ENCODE measurements at places on chromosomes 3 and 15. TPM values are rescaled to one million over a fixed set of nuclear protein-coding genes. Genes with fewer than 3 reads are reported as not detected.
A peak's percentile ranks its signal among the peaks of the same experiment; 100 is the strongest.

DNA sequence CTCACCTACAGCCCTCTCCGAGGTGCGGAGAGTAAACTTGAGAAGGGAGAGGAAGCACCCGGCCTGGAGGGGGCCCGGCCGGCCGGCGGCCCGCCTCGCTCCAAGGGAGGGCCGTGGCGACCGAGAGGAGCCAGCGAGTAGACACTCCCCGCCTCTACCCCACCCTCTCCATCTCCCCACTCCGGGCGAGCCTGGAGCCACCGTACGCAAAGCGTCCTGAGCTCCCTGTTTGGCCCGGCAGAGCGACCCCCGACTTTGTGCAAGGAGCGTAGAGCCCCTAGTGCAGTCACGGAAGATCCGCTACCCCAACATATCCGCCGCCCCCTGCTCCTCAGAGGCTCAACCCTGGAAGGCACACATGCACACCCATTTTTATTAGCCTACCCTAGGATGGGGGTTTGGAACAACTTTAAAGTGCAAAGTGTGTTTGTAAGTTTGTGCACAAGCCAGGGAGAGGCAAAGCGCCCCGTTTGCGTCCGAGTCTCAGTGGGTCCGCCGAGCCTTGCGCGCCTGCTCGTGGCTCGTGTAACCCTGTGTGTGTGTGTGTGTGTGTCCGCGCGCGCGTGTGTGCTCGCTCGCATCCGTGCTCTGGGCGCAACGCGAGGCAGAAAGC is 508 bp upstream of the SMAD6 start:
- peak; percentile 35 for ATAC-seq

- ATAC-seq: no peak
Observed at GRCh38 chr15:66675446-66675845, 26.6 kb upstream of the SMAD6 start.

GRCh38 chr3:72571052-72571451 is 277.2 kb downstream of the SHQ1 start:
- no peak for ATAC-seq

GRCh38 chr3:146110161-146110560 is 50.8 kb downstream of the PLOD2 start:
- no peak for ATAC-seq

DNA sequence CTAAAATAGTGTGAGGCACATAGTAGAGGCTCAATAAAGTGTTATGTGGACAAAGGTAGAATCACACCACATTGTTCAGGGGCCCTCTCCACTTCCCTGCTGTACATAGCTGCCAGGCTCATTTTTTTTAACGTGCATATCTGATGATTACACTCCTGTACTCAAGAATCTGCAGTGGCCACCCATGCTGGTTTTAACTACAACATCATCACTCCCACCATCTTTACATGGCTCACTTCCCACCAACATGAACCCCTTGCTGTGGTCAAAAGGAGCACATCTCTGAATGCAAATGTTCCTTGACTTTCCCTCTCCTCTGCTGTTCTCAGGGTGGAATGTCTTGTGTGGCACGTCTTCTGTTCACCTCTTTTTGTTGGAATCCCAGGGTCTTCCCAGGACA is 76.7 kb downstream of the FEM1B start:
- no peak for ATAC-seq

DNA sequence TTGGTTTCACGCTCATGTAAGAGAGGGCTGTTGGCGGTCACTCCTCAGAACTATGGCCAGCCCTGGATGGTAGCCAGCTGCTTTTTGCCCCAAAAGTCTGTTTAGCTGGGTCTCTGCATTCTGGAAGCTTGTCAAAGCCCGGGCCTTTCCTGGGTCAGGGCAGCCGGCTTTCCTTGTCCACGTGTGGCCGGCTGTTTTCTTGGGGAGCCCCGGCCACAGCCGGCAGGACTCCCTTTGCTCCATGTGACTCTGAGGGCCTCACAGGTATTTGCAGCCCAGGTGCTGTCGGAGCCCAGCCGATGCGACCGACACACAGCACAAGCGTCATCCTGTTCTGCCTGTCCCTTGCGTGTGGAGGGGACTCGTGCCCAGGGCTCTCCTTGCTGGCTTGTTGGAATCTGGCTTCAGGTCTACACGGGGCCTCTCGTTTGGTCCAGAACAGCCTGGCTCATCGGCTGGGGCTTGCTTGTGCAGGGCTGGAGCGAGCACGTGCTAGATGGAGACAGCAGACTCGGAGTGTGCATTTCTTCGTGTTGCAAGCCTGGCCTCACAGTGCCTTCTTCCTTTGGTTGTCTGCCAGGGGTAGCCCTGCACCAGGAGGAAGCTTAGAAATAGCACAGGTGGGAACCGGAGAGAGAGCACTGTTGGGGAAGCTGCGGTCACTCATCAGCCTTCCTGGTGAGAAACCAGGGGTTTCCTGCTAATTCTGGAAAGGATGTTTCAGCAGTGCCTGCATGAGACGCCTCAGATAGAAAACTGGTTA is 51.5 kb downstream of the PGPEP1L start:
- no peak for ATAC-seq

- no peak for ATAC-seq
Observed at GRCh38 chr3:46934498-46935167, 41.9 kb downstream of the CCDC12 start.

DNA sequence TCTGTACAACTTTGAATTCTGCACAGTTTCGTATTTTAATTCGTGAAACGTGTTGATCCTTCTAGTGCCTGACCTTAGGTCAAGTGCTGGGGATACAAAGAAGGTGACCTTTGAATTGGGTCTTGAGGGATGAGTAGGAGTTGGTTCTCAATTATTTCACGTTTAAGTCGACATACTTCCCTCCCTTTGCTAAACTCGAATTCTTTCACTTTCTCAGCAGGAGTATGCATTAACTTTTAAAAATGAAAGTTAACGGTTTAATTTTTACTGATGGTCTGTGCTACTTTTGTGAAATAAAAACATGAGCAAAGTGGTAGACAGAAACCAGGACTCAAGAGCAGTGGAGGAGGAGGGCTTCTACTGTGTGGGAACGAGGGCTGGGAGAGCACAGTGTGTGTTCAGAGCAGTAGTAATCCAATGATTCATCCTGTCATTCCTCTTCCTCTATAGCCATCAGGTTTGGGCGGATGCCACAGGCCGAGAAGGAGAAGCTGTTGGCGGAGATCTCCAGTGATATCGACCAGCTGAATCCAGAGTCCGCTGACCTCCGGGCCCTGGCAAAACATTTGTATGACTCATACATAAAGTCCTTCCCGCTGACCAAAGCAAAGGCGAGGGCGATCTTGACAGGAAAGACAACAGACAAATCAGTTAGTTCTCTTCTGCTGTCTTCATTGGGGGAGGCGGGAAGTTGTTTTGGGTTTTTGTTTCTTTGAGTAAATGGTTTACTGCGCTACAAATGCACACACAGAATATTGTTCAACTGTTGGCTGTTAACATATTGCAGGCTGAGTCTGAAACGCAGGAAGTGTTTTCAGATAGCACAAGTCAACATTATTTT is 78.6 kb upstream of the TSEN2 start:
- ATAC-seq: peak; percentile 85

DNA sequence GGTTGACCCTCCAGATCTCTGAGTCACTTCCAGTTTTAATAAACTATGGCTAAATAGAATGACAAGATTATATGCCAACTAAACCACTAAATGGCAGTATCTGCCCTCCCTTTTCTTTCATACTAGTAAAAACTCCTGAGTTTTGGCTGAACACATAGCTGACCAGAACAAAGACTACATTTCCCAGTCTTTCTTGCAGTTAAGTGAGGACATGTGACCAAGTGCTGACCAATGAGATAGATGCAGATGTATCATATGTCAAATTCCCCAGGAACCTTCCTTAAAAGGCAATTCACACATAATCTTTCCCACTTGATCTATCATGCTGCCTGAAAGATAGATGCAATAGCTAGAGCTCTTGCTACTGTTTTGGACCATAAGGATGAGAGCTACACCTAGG is 191.3 kb downstream of the SHOX2 start:
- ATAC-seq: no peak

DNA sequence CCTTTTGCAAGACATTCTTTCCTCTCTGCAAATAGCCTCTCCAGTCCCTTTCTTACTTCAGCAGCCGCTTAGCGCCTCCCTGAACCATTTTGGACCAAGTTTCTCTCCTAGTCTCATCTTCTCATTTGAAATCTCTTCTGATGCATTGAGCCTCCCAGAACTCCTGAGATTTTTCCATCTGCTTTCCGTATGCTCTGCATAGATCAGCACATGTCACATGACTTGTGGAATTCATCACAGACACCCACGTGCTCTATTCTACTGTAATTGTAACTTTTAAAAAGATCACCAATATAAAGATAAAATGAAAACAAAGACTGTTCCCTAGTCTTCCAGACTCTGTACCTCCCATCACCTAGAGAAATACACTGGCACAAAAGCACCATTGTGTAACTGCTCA is 100.7 kb downstream of the GADL1 start:
- ATAC-seq: no peak

- no peak for ATAC-seq
Observed at GRCh38 chr3:24714436-24714835, 219.8 kb upstream of the THRB start.

- ATAC-seq: no peak
Observed at GRCh38 chr3:168475704-168476103, 380.0 kb upstream of the GOLIM4 start.

- ATAC-seq: no peak
Observed at GRCh38 chr3:40841131-40841530, 316.4 kb downstream of the ZNF621 start.

GRCh38 chr15:39431376-39431775 is 149.5 kb upstream of the THBS1 start:
- no peak for ATAC-seq

GRCh38 chr15:60184579-60184978 is 180.5 kb downstream of the FOXB1 start:
- no peak for ATAC-seq

DNA sequence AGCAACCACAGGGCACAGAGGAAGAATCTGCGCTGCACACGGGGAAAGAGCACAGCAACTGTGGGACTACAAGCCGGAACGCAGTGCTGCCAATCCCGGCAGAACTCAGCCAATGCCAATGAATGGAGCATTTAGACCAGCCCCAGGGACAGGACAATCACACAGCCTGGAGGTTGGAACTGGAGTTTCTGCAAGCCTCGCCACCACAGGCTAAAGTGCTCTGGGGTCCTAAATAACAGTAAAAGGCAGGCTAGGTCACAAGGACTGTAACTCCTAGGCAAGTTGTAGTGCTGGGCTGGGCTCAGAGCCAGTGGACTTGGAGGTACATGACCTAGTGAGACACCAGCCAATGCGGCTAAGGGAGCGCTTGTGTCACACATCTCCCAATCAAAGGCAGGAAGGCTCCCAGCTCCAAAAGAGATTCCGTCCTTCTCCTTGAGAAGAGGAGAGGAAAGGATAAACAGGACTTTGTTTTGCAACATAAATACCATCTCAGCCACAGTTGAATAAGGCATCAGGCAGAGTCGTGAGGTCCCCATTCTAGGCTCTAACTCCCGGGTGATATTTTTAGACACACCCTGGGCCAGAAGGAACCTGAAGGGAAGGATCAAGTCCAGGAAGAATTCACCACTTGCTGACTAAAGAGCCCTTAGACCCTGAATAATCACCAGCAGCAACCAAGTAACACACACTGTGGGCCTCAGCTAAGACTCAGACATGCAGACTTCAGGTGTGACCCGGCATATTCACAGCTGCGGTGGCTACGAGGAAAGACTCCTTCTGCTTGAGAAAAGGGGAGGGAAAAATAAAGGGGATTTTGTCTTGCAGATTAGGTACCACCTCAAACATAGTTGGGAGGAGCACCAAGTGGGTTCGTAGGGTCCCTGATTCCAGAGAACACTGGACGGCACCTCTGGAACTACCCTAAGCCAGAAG is 85.5 kb upstream of the XXYLT1 start:
- no peak for ATAC-seq

- ATAC-seq: no peak
Observed at GRCh38 chr3:69020424-69020823, 6.9 kb upstream of the EOGT start.

DNA sequence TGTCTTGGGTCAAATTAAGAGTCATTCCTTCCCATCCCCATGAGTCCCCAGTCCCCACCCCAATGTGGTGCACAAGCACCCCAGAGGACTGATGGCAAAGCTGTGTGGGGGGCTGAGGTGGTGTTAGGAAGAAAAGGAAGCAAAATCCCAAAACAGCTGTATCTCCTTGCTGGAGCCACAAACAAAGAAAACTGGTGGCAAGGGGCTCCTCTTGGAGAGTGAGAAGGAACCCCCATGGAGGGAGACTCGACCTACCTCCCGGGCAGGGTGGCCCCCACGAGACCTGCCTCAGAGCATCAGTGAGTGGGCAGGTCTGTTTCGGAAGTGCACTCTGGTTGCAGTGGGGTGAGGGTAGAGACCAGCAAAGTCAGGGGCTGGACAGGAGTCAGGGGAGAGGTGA is 29.2 kb downstream of the PRR23E start:
- no peak for ATAC-seq

- ATAC-seq: no peak
Observed at GRCh38 chr3:120650311-120650710, 31.7 kb downstream of the HGD start.

DNA sequence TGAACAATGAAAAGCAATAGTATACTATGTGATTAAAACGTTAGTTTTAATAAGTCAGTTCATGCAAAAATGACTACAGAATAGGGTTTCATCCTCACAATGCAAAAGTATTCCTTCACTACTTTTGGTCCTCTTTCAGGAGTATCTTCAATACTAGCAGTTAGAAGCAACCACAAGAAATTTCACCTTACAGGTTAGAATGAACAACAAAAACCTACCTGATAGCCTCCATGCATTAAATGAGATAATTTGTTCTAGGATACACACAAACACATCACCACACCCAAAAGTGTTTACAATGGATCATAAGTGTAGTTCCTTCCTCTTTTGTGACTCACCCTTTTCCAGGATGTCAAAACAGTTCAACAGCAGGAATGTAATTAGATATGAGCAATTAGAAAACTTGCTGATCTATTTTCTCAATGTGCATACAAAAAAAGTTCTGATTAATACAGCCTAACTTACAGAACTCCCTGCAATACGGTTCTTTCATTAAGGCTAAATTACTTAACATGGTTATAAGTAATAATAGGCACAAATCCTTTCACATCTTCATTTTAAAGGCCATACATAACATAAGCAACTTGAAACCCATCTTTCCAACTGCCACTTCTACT is 21.6 kb downstream of the UACA start:
- ATAC-seq: peak; percentile 51

DNA sequence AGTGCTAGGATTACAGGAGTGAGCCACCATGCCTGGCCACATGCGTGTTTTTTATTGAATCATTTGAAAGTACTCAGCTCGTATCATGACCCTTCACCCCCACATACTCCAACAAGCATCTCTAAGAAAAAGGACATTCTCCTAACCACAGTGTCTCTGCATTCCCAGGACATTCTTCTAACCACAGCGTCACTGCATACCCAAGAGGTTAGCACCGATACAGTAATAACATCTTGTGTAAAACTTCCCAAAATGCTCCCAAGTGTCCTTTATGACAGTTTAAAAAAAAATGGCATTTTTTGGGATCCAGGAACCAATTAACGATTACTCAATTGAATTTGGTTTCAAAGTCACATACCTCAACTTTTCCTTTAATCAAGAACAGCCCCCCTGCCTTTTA is 39.6 kb downstream of the FLNB start:
- ATAC-seq: peak; percentile 65

GRCh38 chr15:93289941-93290617 is 201.1 kb upstream of the RGMA start:
- no peak for ATAC-seq

Gene SAMMSON
- 2.3 TPM for total RNA-seq

Gene C3orf20
- total RNA-seq: not detected

Gene TM4SF1
- total RNA-seq: 20.9 TPM

Gene GOLGA8N
- 6.8 TPM for total RNA-seq

Gene LZTFL1
- 20.3 TPM for total RNA-seq

Gene RETNLB
- not detected for total RNA-seq

Gene KLHL6
- 1.1 TPM for total RNA-seq
